NCI-H748 treated with DMSO at 0.1 percent for 48 hours (cell line): ENCODE measurements at places on chromosomes 1 and 21.

GRCh38 chr1:116334868-116335635 lies 38.0 kb upstream of the ATP1A1 start:
- no peak for DNase-seq

DNA sequence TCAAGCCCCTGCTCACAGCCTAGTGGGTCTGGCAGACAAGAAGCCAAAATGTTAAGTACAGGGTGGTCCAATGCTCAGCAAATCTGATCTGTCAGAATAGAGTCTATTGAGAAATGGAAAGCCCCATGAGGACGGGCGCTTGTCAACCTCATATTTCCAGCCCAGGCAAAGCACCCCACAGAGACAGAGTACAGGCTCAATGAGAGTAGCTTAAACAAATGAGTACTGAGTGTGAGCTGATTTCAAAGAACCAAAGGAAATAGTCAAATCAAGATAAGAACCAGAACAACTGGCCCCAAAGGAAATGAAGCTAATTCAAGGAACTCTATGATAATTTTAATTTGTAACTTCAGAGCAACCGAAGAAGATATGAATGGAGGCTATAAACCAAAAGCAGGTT lies 44.6 kb upstream of the SLC30A1 start:
- DNase-seq: no peak

GRCh38 chr1:150799089-150799488 lies 9.0 kb downstream of the CTSK start:
- DNase-seq: no peak

GRCh38 chr1:41735631-41736260 lies 183.0 kb downstream of the HIVEP3 start:
- DNase-seq: no peak

DNA sequence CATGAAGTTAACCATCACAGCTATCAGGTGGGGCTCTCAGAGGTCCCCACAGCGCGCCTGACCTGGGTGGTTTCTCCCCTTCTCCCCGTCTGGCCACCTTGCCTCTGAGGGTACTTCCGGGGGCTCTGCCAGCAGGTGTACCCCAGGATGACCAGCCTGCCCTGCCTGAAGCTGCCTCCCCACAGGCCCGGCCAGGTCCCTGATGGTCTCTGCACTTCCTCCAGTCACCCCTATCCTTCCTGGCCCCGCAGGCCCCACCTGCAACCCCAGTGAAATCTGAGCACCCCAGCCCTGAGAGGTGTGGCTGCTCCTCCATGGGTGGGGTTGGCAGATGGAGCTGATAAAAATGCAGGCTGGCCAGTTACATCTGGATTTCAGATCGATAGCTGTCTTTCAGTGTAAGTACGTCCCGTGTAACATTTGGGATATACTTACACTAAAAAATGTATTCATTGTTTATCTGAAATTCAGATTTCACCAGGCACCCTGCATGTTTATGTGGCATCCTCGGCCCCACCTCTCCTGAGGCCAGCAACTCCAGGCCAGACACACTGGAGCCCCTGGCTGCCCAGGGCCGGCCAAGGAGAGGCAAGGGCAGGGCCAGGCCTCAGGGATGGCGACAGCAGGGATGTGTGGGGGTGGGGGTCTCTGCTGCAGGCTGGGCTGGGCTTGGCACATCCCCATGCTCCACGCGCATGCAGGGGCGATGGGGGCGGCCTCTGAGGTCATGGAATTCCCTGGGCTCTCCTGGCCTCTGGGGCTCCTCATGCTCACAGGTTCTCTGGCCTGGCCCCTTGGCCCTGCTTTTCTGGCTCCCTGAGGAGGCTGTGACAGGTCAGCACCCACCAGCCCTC lies 25.1 kb downstream of the LRRC3 start:
- DNase-seq: no peak

DNA sequence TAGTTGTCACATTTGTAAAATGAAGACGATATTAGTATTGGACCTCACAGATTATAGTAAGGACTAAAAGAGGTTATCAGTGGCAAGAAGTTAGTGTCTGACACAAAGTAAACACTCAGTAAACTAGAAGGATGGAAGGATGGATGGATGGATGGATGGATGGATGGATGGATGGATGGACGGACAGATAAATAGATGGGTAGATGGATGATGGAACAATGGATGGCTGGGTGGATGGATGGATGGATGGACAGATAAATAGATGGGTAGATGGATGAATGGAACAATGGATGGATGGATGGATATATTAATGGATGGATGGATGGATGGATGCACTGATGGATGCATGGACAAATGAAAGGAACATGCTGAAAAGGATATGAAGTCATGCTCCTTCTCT lies 22.3 kb upstream of the KAZN start:
- no peak for DNase-seq
